ENCODE measurements at places on chromosomes 3 and 15. TPM values are rescaled to one million over a fixed set of nuclear protein-coding genes. Genes with fewer than 3 reads are reported as not detected.

Gene COL6A6
- total RNA-seq: 0.09 TPM

Gene CELSR3
- total RNA-seq: 0.47 TPM

Gene IVD
- 46.3 TPM for total RNA-seq

Gene POC1A
- 6.8 TPM for total RNA-seq

Gene EPHB3
- total RNA-seq: under 0.01 TPM

Gene CCDC174
- total RNA-seq: 10.6 TPM

Gene SRGAP3
- under 0.01 TPM for total RNA-seq

Gene SLC9A9
- total RNA-seq: 0.56 TPM

Gene HAPLN3
- 22.1 TPM for total RNA-seq

Gene RAB11A
- total RNA-seq: 145 TPM

Gene RTP3
- not detected for total RNA-seq

Gene CATSPER2
- 1.6 TPM for total RNA-seq

Gene CPN2
- not detected for total RNA-seq

Gene TCTA
- total RNA-seq: 13.5 TPM

Gene ACP3
- not detected for total RNA-seq

Gene GUCA1C
- not detected for total RNA-seq

Gene PLXNB1
- 22.6 TPM for total RNA-seq

Gene RHCG
- total RNA-seq: 0.09 TPM

Gene SLC24A5
- total RNA-seq: not detected

Gene NEDD4
- 24.5 TPM for total RNA-seq

Gene LTK
- under 0.01 TPM for total RNA-seq

Gene STAC
- total RNA-seq: 0.18 TPM

Gene FBXW12
- total RNA-seq: not detected

Gene TMCO5A
- total RNA-seq: not detected

Gene ZNF592
- total RNA-seq: 6.2 TPM

Gene ZIC1
- total RNA-seq: not detected

Gene SLC22A13
- total RNA-seq: 0.09 TPM

Gene ARL14
- not detected for total RNA-seq

Gene HOMER2
- total RNA-seq: 0.45 TPM

Gene GOLGA6L25
- total RNA-seq: not detected
